ENCODE measurements at places on chromosomes 3 and 15.

DNA sequence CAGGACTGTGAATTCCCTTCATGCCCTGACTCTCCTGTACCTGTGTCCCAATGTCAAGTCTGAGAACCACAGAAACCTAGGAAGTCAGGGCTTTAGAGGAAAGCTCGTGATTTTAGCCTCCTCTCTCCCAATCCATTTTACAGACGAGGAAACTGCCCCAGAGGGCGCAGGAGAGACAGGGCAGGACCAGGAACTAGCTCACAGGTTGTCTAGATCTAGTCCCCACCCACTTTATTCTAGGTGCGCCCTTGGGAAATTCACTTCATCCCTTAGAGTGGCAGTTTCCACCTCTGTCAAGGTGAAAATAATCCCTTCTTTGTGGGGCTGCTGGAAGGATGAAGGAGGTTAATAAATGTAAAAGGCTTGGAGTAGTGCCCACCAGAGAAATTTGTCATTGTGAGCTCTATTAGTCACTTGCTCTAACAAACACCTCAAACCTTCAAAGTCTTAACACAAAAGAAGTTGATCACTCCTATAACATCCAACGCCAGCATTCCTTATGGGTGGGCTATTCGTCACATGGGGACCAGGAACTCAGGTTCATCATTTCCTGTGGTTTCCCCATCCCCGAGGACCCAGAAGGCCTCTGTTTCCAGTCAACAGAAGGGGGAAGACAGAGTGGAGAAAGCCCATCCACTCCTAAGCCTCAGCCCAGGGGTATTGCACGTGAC is 282.3 kb downstream of the XXYLT1 start:
- no peak for DNase-seq

DNA sequence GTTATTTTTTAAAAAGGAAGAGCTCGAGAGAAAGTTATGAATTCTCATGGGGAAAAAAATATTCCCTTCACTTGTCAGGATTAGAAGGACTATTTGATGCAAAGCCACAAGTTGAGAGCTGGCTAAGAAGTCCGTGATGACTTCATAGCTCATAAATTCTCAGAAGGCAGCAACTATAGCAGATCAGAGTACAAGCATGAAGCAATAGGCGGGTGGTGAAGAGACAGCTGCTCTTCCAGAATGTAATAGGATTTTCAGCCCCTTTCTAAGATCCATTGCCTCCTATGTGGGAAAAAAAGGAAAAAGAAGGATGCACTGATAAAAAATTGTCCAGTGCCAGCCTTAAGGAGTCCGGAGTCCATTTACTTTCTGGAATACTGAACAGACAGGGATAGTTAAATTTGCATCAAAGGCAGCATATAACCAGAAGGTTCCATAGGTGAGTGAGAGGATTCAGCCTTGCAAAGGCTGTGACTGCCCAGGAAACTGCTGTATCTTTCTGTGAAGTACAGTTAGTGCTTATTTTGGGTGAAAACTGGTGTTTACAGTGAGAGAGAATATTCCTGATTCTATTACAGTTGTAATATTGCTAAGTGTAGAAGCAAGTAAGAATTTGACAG is 929.5 kb upstream of the ALCAM start:
- no peak for DNase-seq

DNA sequence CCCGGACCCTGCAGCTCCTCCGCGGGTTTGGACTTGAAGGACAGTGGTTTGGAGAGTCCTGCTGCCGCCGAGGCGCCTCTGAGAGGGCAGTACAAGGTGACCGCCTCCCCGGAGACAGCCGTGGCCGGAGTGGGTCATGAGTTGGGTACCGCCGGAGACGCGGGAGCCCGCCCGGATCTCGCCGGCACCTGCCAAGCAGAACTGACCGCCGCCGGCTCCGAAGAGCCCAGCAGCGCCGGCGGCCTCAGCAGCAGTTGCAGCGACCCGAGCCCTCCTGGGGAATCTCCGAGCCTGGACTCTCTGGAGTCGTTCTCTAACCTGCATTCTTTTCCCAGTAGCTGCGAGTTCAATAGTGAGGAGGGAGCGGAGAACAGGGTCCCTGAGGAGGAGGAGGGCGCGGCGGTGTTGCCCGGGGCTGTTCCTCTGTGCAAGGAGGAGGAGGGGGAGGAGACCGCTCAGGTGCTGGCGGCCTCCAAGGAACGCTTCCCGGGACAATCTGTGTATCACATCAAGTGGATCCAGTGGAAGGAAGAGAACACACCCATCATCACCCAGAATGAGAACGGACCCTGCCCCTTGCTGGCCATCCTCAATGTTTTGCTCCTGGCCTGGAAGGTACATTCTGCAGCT is 634 bp downstream of the MINDY2 start:
- DNase-seq: peak; percentile 75

DNA sequence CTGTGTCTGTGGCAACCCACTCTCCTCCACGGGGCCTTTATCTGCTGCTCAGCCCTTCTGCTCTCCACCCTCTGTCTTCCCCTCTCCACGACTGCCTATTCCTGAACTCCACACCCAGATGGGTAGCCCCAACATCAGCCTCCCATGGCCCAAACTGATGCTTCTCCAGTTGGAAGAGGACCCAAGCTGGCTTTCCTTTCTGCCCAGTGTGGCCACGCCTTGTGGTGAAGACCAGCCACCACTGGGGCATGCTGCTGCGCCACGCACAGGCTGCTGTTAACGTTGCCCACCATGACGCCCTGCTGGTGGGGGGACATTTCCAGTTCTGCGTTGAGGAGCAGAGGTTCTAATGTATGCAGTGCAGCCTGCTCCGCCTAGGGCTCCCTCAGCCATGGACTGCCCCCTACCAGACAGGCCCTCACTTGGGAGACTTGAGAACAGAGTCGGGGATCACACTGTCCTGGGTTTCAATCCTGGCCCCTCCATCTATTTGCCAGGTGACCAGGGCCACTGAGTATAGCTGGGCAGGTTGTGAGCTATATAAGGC is 26.9 kb downstream of the CFAP100 start:
- DNase-seq: no peak

DNA sequence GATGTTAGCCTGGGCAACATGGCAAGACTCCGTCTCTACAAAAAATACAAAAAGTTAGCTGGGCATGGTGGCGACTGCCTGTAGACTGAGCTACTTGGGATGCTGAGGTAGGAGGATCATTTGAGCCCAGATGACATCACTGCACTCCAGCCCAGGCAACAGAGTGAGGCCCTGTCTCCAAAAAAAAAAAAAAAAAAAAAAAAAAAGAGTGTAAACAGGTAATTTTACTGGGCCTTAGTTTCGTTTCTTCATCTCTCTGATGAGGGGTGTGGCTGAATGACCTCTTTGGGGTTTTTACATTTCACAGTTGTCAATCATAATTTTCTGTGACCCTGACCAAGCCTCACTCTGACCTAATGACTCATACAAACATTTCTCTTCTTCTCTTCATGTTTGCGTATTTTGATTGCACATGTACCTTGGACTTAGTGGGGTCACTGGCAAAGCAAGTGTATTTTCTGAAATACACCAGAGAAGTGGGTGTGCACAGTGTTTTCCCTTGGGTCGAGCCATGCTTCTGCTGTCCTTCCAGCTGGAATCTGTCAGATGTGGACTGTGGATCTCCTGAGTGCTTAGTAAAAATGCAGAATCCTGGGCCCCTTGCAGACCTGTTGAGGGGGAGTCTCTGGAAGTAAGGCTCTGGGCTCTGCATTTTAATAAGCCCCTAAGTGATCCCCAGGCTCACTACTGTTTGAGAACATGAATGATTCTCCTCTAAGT is 140.5 kb downstream of the FNDC3B start:
- DNase-seq: no peak

GRCh38 chr3:126464997-126465396 is 10.7 kb downstream of the ZXDC start:
- DNase-seq: no peak

DNA sequence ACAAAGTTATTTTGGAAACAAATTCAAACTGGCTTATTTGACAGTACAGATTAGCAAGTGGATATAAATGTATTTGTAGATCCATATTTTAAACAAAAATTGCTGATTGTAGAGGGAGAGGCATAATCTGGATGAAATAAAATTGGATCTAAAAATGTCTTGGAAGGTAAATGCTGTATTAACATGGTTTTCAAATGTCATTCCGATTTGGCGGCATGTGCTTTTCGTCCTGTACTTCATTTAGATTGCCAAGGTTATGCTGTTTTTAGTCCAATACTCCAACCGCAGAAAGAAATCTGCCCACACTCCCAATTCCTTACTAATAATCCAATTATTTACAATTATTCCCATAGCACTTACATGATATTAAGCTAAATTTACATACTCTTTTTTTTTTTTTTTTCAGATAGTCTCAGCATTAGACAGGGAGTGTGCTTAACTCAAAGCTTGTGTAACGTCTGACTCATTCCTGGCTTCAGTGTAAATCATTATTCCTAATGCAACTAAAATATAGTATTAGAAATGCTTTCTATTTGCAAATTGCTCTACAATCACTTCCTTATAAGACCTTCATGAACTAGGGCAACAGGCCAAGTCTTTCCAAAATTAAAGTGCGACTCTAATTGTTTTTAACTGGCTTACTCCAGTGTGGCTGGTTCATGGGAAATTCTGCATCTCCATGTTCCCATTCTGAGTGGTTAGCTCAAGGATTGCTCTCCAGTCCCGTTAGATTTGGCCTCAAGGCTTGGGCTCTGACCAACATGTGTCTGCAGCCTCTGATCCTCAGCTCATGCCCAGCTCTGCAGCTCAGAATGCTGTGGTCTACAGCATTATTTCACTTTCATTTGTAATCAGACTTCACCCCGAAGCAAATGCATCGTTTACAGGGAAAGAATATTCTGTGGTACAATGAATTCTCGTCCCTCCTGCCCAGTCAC is 103.9 kb downstream of the FBN1 start:
- DNase-seq: no peak

GRCh38 chr3:188396900-188397299 is 242.9 kb downstream of the LPP start:
- no peak for DNase-seq
